ENCODE measurements at places on chromosomes 1 and 21. TPM values are rescaled to one million over a fixed set of nuclear protein-coding genes. Genes with fewer than 3 reads are reported as not detected.

The PARS2 gene
- total RNA-seq = 5.2 TPM

The TINAGL1 gene
- total RNA-seq = 17.2 TPM

The NEXN gene
- 24.5 TPM for total RNA-seq

The EPS15 gene
- total RNA-seq = 44.9 TPM

The SPATA1 gene
- total RNA-seq = 1.0 TPM

The ITPKB gene
- 18.8 TPM for total RNA-seq

The FCRLA gene
- total RNA-seq = 1.0 TPM

The MROH9 gene
- total RNA-seq = not detected

The MYOC gene
- 5.2 TPM for total RNA-seq

The LAMB3 gene
- total RNA-seq = 0.52 TPM

All from skeletal muscle tissue (tissue), 5 donors.